Caki2 (cell line): ENCODE measurements at places on chromosomes 7 and 10. TPM values are rescaled to one million over a fixed set of nuclear protein-coding genes. Genes with fewer than 3 reads are reported as not detected.

Gene NEUROG3
- not detected in 2 replicates for total RNA-seq

Gene TMEM270
- 1.7 TPM in 1 of 2 replicates, not detected in the other for total RNA-seq

Gene CACNB2
- not detected in 2 replicates for total RNA-seq

Gene YAE1
- 26.6 and 28.9 TPM in 2 replicates for total RNA-seq

Gene PHYHIPL
- total RNA-seq: 2.2 TPM in 1 of 2 replicates, not detected in the other

Gene LEP
- total RNA-seq: not detected in 2 replicates

Gene FEZF1
- total RNA-seq: not detected in 2 replicates

Gene MYOF
- total RNA-seq: 67.0 and 83.1 TPM in 2 replicates
